ENCODE measurements at places on chromosomes 11 and 22. TPM values are rescaled to one million over a fixed set of nuclear protein-coding genes. Genes with fewer than 3 reads are reported as not detected.

The SAC3D1 gene
- 6.9 TPM for total RNA-seq

The MS4A15 gene
- total RNA-seq = not detected

The ELMOD1 gene
- 2.8 TPM for total RNA-seq

The SPON1 gene
- 3.9 TPM for total RNA-seq

The TSSK2 gene
- total RNA-seq = not detected

The CLDN25 gene
- not detected for total RNA-seq

The FGF4 gene
- not detected for total RNA-seq

The TMEM151A gene
- total RNA-seq = under 0.01 TPM

The TMEM86A gene
- 1.8 TPM for total RNA-seq

The DNAJB7 gene
- not detected for total RNA-seq

The NUP98 gene
- 76.6 TPM for total RNA-seq

The ACTN3 gene
- total RNA-seq = 0.09 TPM

The CCDC188 gene
- 0.30 TPM for total RNA-seq

The ANO5 gene
- not detected for total RNA-seq

The OR5A1 gene
- not detected for total RNA-seq

The OLFML1 gene
- total RNA-seq = not detected

The OR52N1 gene
- not detected for total RNA-seq

The C11orf87 gene
- total RNA-seq = under 0.01 TPM

The LYVE1 gene
- total RNA-seq = not detected

The SEPTIN3 gene
- 0.30 TPM for total RNA-seq

The CDKN1C gene
- 4.8 TPM for total RNA-seq

The VSIG10L2 gene
- total RNA-seq = not detected

The KRTAP5-8 gene
- not detected for total RNA-seq

The OR52E8 gene
- total RNA-seq = not detected

The LRRC32 gene
- total RNA-seq = 59.0 TPM

The SCARF2 gene
- 72.7 TPM for total RNA-seq

The YPEL1 gene
- total RNA-seq = 0.37 TPM

The TMEM45B gene
- total RNA-seq = not detected

The XNDC1N gene
- total RNA-seq = 8.9 TPM

The OR51E2 gene
- total RNA-seq = 0.59 TPM

The CD81 gene
- total RNA-seq = 390 TPM

The KDM4D gene
- 0.74 TPM for total RNA-seq

The NAALAD2 gene
- total RNA-seq = 2.4 TPM

The DAGLA gene
- total RNA-seq = 4.4 TPM

The ZDHHC8 gene
- 32.7 TPM for total RNA-seq

The SHANK2 gene
- total RNA-seq = 3.7 TPM

The SLC22A6 gene
- not detected for total RNA-seq

The MS4A7 gene
- total RNA-seq = not detected

The SYT8 gene
- not detected for total RNA-seq

The RPS6KB2 gene
- total RNA-seq = 34.6 TPM

The PLEKHB1 gene
- total RNA-seq = 1.2 TPM

The CYB561A3 gene
- 168 TPM for total RNA-seq

The MCM5 gene
- 6.5 TPM for total RNA-seq

Data from smooth muscle cell of the umbilical artery (primary cell).